ENCODE measurements at places on chromosomes 13 and 19.

- DNase-seq: no peak
These were observed 146.6 kb downstream of the RGCC start for GRCh38 chr13:41603917-41604316.

- no peak for DNase-seq
These were observed 240.3 kb downstream of the SHISA2 start for GRCh38 chr13:25811506-25811905.

DNA sequence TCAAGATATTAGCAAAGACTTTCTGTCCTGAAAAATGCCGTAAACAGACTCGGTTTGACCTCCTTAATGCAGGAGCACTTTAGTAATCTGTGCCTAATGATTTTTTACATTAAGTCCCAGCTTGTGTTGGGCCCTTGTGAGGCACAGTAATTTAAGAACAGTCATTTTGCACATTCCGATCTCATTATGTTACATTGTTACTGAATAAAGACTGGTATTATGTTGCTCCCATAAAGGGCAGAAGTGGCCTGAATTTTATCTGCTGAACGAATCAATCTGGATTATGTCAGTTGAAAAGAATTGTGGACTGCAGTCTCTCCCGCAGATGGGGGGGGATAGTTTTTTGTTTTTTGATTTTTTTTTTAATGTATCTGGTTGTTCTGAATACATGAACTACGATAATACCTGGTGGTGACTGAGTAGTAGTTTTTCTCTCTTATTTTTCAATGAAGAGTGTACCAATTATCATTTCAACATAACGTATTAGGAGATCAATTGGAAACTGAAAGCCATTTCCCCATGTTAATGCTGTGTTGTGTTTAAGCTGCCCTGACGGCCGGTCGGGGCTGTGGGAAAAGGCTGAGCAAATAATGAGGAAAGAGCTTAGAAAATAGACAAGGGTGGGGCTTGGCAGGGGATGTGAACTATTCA, 290.2 kb downstream of the ZNF536 start:
- DNase-seq: no peak

- no peak for DNase-seq
These were observed 63.4 kb upstream of the MCF2L start for GRCh38 chr13:112905619-112905989.

- DNase-seq: no peak
These were observed 1211.9 kb upstream of the ATXN8OS start for GRCh38 chr13:68895696-68896095.

DNA sequence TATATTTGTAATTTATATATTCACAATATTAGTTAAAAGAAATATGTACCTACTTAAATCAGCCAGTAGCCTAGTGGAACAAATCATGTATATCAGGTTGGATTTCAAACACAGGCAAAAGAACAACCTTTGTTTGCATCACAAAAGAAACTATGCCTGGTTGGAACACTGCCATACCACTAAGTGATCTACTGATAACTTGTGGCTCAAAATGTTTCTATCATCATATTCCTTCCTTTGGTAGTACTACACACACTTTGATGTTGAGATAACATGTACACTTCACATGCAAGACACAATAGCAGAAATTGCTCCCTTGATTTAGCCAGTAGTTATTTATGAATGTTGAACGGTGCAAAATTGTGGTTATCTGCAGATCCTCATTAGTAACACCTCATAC, 146.0 kb upstream of the GPC6 start:
- DNase-seq: no peak

GRCh38 chr13:107450431-107450830, 764.9 kb downstream of the LIG4 start:
- DNase-seq: no peak

DNA sequence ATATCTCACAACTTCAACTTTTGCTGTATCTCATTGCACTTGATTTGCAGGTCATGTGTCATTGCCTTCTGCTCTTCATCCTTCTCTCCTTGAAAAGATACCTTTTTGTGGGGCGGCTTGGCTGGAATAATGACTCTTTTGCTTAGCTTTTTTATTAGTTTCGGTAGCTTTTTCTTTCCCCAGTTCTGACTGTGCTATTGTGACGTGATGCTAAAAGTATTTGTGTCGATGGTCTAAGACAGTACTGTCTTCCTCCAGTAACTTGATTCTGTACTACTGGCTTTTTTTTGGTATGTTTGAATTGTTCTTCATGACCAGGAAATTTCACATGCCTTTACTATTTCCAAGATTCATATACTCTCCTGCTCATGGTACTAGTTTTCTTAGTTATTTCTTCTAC, 63.1 kb downstream of the SLITRK1 start:
- peak; percentile 47 for DNase-seq

GRCh38 chr13:40440990-40441820, 225.2 kb downstream of the FOXO1 start:
- DNase-seq: no peak

GRCh38 chr19:45752639-45753038, 16.4 kb downstream of the SIX5 start:
- no peak for DNase-seq

- no peak for DNase-seq
These were observed 2.1 kb upstream of the FBXO17 start for GRCh38 chr19:38977445-38978325.

DNA sequence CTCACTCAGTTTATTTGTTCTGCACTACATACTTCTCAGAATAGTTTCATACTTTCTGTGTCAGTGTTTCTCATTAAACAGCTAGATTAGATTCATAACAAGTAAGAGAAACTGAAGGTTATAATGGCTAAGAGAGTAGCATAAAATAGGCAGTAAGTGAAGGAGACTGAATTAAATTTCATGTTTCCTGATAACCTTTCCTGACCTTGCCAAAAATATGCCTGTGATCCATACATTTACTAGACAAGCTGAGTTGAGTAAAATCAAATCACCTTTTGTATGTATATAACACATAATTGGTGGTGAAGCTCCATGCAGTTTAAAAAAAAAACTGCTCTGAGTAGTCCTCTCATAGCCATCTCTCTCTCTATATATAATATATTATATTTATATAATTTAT, 545.3 kb upstream of the PCDH20 start:
- DNase-seq: no peak

- DNase-seq: no peak
These were observed 647 bp downstream of the RNF225 start for GRCh38 chr19:58395979-58396627.

GRCh38 chr13:85671336-85671735, 127.9 kb downstream of the SLITRK6 start:
- no peak for DNase-seq

DNA sequence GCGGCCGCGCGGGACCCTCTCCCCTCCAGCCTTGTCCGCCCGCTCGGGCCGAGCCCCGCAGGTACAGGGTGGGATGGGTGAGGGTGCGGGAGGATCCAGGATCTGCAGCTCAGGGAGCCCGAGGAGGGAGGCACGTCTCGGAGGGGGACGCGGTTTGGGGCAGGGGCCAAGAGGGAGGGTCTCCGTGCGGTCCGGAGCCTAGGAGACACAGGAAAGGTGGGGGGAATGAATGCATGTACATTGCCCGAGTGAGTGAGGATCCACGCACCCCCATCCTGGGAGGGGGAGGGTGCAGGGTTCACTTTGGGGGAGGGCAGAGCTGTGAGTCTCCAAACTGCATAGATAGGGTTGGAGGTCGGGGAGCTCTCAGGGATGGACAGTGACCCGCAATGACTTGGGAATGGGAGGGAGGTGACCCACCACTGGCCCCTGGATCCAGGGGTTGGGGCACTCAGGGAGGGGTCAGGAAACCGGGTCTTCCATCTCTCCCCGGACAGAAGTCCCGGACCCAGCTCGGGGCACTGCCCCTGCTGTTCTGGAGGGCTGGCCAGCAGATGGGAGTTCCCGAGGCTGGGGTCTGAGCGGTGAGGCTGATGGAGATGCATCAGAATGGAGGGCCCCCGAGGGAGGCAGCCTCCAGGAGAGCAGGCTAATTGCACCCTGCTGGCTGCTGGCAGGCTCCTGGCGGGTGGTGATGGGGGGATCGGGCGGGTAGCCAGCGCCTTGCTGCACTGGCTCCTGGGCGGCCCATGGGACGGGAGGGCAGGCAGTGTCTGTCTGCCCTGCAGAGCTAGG, 547 bp downstream of the KCNN1 start:
- DNase-seq: no peak

GRCh38 chr13:81778350-81778749, 1437.4 kb upstream of the SPRY2 start:
- no peak for DNase-seq

GRCh38 chr13:28138012-28138755, at the start of gene PAN3:
Gene PAN3, plus strand, starts transcription at chr13:28138545. Its CDS starts 113 bp downstream, at chr13:28138658.
- DNase-seq: peak; percentile 52

DNA sequence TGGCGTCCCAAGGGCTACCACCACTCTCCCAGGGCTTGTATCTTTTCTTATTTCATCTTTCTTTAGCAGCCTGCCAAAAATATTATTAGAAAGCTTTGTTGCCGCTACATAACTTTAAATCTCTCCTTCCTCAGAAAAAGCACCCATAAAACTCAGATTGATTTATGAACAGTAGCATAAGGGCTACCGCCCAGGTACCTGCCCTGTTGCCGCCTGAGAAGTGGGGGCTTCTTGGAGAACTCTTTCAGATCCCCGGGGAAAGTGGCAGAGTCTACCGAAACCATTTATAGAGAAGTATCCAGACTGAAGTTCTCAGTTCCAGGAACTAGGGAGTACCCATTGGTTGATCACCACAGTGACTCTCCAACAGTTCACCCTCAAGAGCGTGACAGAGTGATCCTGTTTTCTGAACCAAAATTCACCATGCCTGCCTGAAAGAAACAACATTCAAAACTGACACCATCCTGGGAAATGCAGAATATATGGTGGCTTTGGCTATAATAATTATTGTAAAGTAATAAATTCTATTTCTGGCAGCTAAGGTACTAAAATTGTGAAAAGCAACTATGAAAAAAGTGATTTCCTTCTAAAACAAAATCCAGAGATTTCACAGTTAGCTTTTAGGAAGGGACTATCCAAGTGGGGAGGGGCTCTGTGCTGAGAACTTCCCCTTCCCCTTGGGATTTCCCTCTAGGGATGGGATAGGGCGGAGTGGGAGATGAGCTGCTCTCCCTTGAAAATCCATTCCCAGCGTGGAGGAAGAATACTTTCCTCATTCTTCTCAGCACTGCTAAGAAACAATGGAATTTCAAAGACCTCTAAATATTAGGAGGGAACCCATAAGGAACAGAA, 877 bp upstream of the N4BP2L1 start:
- DNase-seq: no peak

GRCh38 chr13:94706843-94707399, 5.4 kb downstream of the SOX21 start:
- DNase-seq: no peak

- DNase-seq: no peak
These were observed 13.1 kb downstream of the MAST3 start for GRCh38 chr19:18110609-18111232.

- DNase-seq: no peak
These were observed 1.1 kb downstream of the SOX1 start for GRCh38 chr13:112067871-112068539.

DNA sequence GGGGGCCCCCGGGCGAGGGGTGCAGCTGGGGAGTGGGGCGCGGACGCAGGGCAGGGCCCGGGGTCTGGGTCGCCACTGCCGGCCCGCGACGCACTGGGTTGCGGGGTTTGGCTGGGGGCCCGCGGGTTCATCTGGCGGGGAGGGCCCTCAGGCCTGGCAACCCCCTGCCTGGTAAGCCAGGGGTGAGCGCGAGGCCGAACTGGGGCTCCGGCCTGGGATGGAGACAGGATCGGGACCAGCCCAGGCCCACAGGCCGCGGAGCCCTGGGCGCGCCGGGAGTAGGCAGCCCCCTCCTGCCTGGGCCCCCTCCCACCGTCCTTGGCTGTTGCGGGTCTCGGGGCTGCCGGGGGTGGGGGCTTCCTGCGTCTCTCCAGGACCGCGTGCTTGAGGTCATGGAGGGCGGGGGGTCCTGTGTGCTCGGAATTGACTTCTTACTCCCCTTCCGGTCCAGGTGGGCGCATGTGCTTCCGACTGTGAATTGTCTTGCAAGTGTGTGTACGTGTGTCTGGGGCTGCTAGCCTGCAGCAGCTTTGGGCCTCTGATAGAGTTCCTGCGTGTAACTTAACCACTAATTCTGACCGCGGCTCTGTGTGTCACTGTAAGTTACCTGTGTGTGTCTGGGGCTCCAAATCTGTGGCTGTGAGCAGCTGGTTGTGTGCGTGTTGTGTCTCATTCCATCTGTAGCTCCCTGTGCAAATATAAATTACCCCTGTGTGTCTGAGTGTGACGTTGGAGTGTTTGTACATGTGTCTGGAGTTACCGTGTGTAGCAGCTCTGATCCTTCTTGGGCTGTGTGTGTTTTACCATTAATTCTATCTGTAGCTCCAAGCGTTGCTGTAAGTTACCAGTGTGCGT, 751 bp downstream of the GRAMD1A start:
- DNase-seq: no peak

GRCh38 chr19:10552510-10553053, 8.9 kb downstream of the ATG4D start:
- no peak for DNase-seq

DNA sequence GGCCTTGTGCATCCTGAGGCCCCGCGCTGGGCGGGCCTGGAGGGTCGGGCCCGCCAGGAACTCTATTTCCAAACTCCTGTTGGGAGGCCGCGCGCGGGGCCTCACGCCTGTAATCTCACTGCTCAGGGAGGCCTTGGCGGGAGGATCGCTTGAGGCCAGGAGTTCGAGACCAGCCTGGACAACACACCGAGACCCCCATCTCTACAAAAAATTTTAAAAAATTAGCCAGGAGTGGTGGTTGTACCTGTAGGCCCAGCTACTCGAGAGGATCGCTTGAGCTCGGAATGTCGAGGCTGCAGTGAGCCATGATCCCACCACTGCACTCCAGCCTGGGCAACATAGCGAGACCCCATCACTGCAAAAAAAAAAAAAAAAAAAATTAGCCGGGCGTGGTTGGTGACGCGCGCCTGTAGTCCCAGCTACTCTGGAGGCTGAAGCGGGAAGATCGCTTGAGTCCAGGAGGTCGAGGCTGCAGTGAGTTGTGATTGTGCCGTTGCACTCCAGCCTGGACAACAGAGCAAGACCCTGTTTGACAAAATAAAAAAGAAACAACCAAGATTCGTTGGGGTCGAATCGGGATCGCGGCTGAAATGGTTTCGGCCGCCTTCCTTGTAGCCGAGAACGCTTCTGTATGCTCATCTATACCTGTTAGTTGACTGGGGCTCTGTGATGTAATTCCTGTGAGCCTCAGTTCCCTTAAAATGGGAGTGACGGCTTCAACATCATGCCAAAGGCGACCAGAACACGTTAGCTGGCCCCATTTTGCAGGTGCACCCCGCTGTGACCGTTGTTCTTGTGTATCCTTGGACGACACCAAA, 636 bp downstream of the SF3A2 start:
- DNase-seq: no peak

- no peak for DNase-seq
These were observed 363.8 kb upstream of the PCDH20 start for GRCh38 chr13:61779456-61779855.
